ENCODE measurements at places on chromosomes 5 and 9. TPM values are rescaled to one million over a fixed set of nuclear protein-coding genes. Genes with fewer than 3 reads are reported as not detected.
A peak's percentile ranks its signal among the peaks of the same experiment; 100 is the strongest.

The SPATA31E1 gene
- not detected for total RNA-seq

The NIPAL4 gene
- 0.10 TPM for total RNA-seq

The PDGFRB gene
- total RNA-seq = 9.0 TPM

The TSLP gene
- 0.15 TPM for total RNA-seq

The QRFP gene
- not detected for total RNA-seq

The FBXO10 gene
- 5.8 TPM for total RNA-seq

The THBS4 gene
- 3.6 TPM for total RNA-seq

The IL13 gene
- 36.6 TPM for total RNA-seq

The UNC13B gene
- total RNA-seq = 0.68 TPM

The PIP5KL1 gene
- 1.5 TPM for total RNA-seq

DNA sequence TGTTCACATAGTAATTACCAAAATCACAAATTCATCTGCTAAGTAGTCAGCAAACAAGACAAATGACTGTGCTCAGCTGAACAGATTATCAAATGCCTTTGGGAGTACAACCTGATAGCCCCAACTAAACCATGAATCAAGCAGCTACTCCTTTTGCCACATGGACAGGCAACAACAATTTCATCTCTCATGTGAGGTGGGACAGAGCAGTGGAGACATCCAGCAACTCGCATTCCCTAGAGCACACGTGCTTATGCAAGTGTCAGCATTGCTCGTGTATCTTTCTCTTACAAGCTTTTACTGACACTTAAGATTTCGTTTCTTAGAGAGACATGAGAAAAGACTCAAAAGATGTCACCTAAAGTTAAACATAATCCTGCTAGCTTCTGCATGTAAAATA, 42.7 kb upstream of the PPP2R2B start:
- H3K36me3 ChIP-seq = no peaks in the 10 kb centered on the region
- no peaks in the 10 kb centered on the region for H3K4me1 ChIP-seq
- peaks cover 2% of the 10 kb centered on the region for H3K27me3 ChIP-seq
- H3K27ac ChIP-seq = no peak overlapping the region

DNA sequence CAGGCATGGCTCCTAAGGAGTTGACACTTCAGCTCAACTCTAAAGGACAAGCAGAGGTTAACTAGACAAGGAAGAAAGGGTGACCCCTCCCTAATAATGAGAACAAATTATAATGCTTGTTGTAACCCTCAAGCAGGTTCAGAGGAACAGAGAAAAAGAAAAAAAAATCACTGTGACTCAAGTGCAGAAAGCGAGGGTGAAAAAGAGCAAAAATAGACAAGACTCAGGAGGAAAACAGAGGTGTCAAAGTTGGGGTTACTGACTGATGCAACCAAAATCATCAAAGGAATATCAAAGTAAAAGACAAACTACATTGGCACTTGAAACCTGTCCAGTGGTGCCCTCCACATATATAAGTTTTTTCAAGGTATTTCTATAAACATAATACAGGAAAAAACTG, 28.4 kb downstream of the FBXW11 start:
- H3K27ac ChIP-seq = no peak overlapping the region
- no peak for DNase-seq
- peaks cover 10% of the 10 kb centered on the region for H3K4me1 ChIP-seq
- no peak overlapping the region for H3K4me3 ChIP-seq
- peaks cover 60% of the 10 kb centered on the region for H3K36me3 ChIP-seq

DNA sequence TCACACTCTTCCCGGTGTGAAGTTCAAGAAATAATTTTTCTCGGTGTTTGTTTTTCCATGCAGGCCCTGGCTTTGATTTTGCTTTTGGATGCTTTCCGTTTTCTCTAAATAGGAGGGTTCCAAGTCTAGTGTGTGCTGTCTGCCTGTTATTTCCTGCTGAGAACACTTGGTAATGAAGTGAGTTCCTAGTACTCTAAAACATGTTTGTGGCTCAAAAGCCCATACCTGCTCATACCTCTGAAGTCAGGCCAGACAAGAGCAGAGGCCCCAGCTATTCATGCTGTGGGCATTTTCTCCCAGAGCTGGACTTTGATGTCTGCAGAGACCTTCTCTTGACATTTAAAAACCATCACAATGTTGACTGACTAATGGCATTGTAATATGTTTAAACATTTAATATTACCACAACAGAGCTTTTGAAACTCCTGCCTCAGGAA, 211.2 kb downstream of the GOLPH3 start:
- H3K27me3 ChIP-seq = no peaks in the 10 kb centered on the region
- H3K4me3 ChIP-seq = no peak overlapping the region
- no peak for DNase-seq
- no peaks in the 10 kb centered on the region for H3K36me3 ChIP-seq

- peaks cover 78% of the 10 kb centered on the region for H3K4me1 ChIP-seq
- DNase-seq = peak; percentile 82
- H3K27me3 ChIP-seq = no peaks in the 10 kb centered on the region
- H3K4me3 ChIP-seq = no peak overlapping the region
- H3K27ac ChIP-seq = peak overlapping the region; percentile 63
- H3K36me3 ChIP-seq = peaks cover 44% of the 10 kb centered on the region
These were observed 156.1 kb downstream of the SNX18 start for GRCh38 chr5:54673523-54674225.

- H3K27me3 ChIP-seq = peaks cover 18% of the 10 kb centered on the region
- no peak for DNase-seq
- no peak overlapping the region for H3K4me3 ChIP-seq
- peaks cover 15% of the 10 kb centered on the region for H3K4me1 ChIP-seq
- H3K36me3 ChIP-seq = no peaks in the 10 kb centered on the region
These were observed 57.5 kb downstream of the DAB2IP start for GRCh38 chr9:121708768-121709488.

DNA sequence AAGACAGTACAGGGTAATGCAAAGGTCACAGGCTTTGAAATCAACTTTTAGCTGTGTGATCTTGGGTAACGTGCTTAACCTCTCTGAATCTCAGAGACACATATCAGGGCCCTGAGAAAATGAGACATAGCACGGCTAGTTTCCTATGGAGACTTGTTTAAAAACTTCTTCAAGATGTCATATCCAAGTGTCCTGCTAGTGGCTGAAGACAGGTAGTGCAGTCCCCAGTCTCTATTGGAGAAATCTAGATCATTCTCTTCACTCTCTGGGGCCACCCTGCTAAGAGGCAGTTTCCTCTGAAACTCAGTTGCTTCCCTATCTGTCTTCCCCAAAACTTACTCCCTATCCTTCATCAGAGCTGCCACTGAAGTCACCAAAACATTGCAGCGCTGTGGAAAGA, 30.3 kb upstream of the GRXCR2 start:
- no peak overlapping the region for H3K4me3 ChIP-seq
- no peaks in the 10 kb centered on the region for H3K4me1 ChIP-seq
- H3K36me3 ChIP-seq = no peaks in the 10 kb centered on the region

- H3K4me3 ChIP-seq = no peak overlapping the region
- H3K27ac ChIP-seq = no peak overlapping the region
- no peaks in the 10 kb centered on the region for H3K36me3 ChIP-seq
- no peaks in the 10 kb centered on the region for H3K27me3 ChIP-seq
- H3K4me1 ChIP-seq = peaks cover 2% of the 10 kb centered on the region
These were observed 169.4 kb upstream of the GLRA1 start for GRCh38 chr5:152094060-152094459.

DNA sequence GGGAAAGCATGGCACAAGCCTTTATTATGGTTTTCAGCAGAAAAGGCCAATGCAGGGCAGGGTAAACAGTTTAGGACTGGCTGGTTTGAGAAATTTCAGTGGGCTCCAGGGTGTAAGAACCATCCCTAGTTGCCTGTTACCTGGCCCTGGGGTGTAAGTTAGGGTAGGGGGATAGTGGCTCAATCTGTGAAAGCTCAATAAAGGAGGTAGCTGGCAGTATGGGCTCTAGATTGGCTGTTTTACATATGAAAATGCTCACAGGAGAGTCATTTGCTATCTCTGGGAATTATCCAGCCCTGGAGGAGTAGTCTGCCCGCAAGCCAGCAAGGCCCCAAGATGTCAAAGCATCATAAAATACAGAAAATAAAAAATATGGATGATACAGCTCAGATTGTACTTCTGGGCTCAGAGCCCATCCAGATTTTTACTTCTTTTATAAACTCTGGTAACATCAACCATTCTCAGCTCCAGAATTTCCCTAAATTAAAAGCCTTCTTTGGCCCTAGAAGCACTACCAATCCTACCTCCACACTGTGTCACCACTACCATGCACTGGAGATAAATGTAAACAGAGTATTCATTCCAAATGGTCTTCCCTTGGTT, 31.1 kb downstream of the SSBP2 start:
- H3K4me3 ChIP-seq = no peak overlapping the region
- peaks cover 15% of the 10 kb centered on the region for H3K4me1 ChIP-seq
- no peak for DNase-seq

- peaks cover 2% of the 10 kb centered on the region for H3K27me3 ChIP-seq
- H3K27ac ChIP-seq = no peak overlapping the region
- peaks cover 15% of the 10 kb centered on the region for H3K4me1 ChIP-seq
- DNase-seq = no peak
These were observed 39.4 kb upstream of the STARD4 start for GRCh38 chr5:111551569-111552275.

DNA sequence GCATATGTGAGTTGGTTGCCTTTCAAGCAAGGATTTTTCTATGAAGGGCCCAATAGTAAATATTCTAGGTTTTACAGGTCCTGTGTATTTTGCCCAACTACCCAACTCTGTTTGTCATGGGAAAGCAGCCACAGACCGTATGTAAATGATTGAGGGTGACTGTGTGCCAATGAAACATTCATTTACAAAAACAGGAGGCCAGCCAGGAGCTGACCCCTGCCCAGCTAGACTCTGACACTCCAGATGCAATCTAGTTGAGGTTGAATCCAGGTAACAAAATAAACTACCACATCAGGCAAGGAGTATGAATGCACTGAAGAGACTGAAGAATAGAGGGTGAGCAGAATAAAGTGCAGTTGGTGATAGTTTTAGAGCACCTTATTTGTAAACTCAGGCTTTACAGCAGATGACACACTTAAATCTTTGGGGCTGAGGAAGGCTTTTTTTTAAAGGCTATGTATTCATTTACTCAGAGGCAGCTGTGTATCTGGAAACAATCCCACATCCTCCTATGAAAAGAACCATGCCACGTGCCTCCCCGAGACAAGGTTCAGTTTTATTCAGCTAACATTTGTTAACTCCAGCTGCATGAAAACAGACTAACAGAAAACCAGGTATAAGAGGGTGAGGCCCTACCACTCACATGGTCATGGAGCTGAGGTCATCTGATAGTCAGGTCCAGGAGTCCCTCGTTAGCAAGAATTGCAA, 60.7 kb downstream of the SLC1A1 start:
- H3K27me3 ChIP-seq = peaks cover 6% of the 10 kb centered on the region
- H3K4me3 ChIP-seq = no peak overlapping the region
- no peak for DNase-seq
- peaks cover 6% of the 10 kb centered on the region for H3K4me1 ChIP-seq

DNA sequence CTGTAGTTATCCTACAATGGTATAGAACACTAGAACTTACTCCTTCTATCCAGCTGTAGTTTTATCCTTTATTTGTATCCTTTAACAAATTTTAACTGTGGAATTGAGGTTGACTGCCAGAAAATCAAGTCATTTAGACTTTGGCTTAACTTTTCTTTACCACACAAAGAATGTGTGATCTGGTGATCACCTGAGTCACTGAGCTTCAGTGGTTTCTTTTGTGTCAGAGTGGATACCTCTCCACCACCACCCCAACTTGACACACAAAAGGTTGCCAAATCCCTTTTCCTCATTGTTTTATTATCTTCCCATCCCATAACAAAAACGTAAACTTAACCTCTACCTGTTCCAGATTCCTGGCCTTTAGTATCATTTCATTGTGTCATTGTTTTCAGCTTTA, 5.5 kb downstream of the OTULIN start:
- no peak overlapping the region for H3K4me3 ChIP-seq
- no peaks in the 10 kb centered on the region for H3K27me3 ChIP-seq
- DNase-seq = no peak
- H3K36me3 ChIP-seq = peaks cover 47% of the 10 kb centered on the region
- peak overlapping the region; percentile 70 for H3K27ac ChIP-seq

- no peak for DNase-seq
- H3K36me3 ChIP-seq = no peaks in the 10 kb centered on the region
- H3K4me3 ChIP-seq = no peak overlapping the region
- no peaks in the 10 kb centered on the region for H3K27me3 ChIP-seq
- H3K4me1 ChIP-seq = no peaks in the 10 kb centered on the region
These were observed 62.7 kb upstream of the ASS1 start for GRCh38 chr9:130382096-130382495.

- H3K4me1 ChIP-seq = peaks cover 24% of the 10 kb centered on the region
- no peaks in the 10 kb centered on the region for H3K36me3 ChIP-seq
- DNase-seq = peak; percentile 47
- peaks cover 31% of the 10 kb centered on the region for H3K27me3 ChIP-seq
- no peak within 1 kb of the TSS for H3K27ac ChIP-seq
These were observed at the start of gene RUSC2 for GRCh38 chr9:35489313-35490154. Gene RUSC2 (plus strand): TSS chr9:35490111. CDS start chr9:35546522, 56,411 bp downstream.

GRCh38 chr5:57727591-57727990, 245.0 kb upstream of the ACTBL2 start:
- no peak for DNase-seq
- H3K27ac ChIP-seq = no peak overlapping the region
- H3K36me3 ChIP-seq = no peaks in the 10 kb centered on the region
- peaks cover 8% of the 10 kb centered on the region for H3K27me3 ChIP-seq
